ENCODE measurements at places on chromosomes 1 and 21. TPM values are rescaled to one million over a fixed set of nuclear protein-coding genes. Genes with fewer than 3 reads are reported as not detected.

LEMD1 gene
- not detected for total RNA-seq

GUCA2B gene
- total RNA-seq, result not detected

FAF1 gene
- total RNA-seq, result 38.8 TPM

SLC2A5 gene
- total RNA-seq, result 0.31 TPM

UBL4B gene
- total RNA-seq, result not detected

EXO1 gene
- 25.9 TPM for total RNA-seq

OR6K3 gene
- total RNA-seq, result not detected

NBPF20 gene
- 3.3 TPM for total RNA-seq

VPS26C gene
- 30.5 TPM for total RNA-seq

AMIGO1 gene
- total RNA-seq, result 1.3 TPM

DYNLT5 gene
- total RNA-seq, result not detected

WNT4 gene
- 0.17 TPM for total RNA-seq

ZNF683 gene
- total RNA-seq, result not detected

ZNF695 gene
- total RNA-seq, result 2.9 TPM

MYCL gene
- 1.4 TPM for total RNA-seq

CR1 gene
- not detected for total RNA-seq

BTBD19 gene
- total RNA-seq, result 3.4 TPM

CAP1 gene
- total RNA-seq, result 279 TPM

ZNF670 gene
- total RNA-seq, result 3.5 TPM

TFF2 gene
- not detected for total RNA-seq

PPFIA4 gene
- total RNA-seq, result 0.32 TPM

CRNN gene
- total RNA-seq, result not detected

FCGR1A gene
- not detected for total RNA-seq

C4BPB gene
- 1.9 TPM for total RNA-seq

PTGFRN gene
- 15.0 TPM for total RNA-seq

CD247 gene
- 0.93 TPM for total RNA-seq

LAMC2 gene
- 24.4 TPM for total RNA-seq

MSH4 gene
- not detected for total RNA-seq

SYF2 gene
- total RNA-seq, result 34.3 TPM

RGS5 gene
- 0.64 TPM for total RNA-seq

TRNP1 gene
- total RNA-seq, result 266 TPM

EFNA3 gene
- total RNA-seq, result 9.8 TPM

YOD1 gene
- 8.0 TPM for total RNA-seq

TMEM234 gene
- total RNA-seq, result 8.7 TPM

RCSD1 gene
- 0.07 TPM for total RNA-seq

SPATA1 gene
- 1.0 TPM for total RNA-seq

KLF17 gene
- 0.48 TPM for total RNA-seq
